Activated T-helper 1 cell treated with anti-CD3 and anti-CD28 coated beads, Interleukin-12 subunit alpha, Interleukin-12 subunit beta, Interleukin-2, Interleukin-4 antibody, amounts not matched to agents 30 ng/mL and 10 ng/mL and 1 ng/mL, durations not matched to agents 14 hours and 24 hours and 36 hours (primary cell): ENCODE measurements at places on chromosomes 6 and 20. TPM values are rescaled to one million over a fixed set of nuclear protein-coding genes. Genes with fewer than 3 reads are reported as not detected.

The THBS2 gene
- not detected in 2 replicates for total RNA-seq

The CD83 gene
- total RNA-seq: 101 and 107 TPM in 2 replicates

The TCP11 gene
- not detected in 2 replicates for total RNA-seq

The GPR63 gene
- 3.1 and 3.2 TPM in 2 replicates for total RNA-seq

The FAM120B gene
- total RNA-seq: 18.4 TPM in 2 replicates

The C6orf163 gene
- 1.2 and 1.6 TPM in 2 replicates for total RNA-seq

The SLC26A8 gene
- total RNA-seq: not detected in 2 replicates

The PRICKLE4 gene
- not detected in 2 replicates for total RNA-seq
